ENCODE measurements at places on chromosomes 16 and 17. TPM values are rescaled to one million over a fixed set of nuclear protein-coding genes. Genes with fewer than 3 reads are reported as not detected.

PROCA1 gene
- 7.1 TPM for total RNA-seq

C1QTNF8 gene
- total RNA-seq = not detected

ARHGAP44 gene
- total RNA-seq = not detected

TBC1D3L gene
- total RNA-seq = 22.2 TPM

VKORC1 gene
- total RNA-seq = 61.1 TPM

AURKB gene
- 110 TPM for total RNA-seq

WSCD1 gene
- total RNA-seq = not detected

TSPAN10 gene
- total RNA-seq = 0.37 TPM

C16orf46 gene
- total RNA-seq = 1.8 TPM

CCDC40 gene
- total RNA-seq = not detected

CTRB1 gene
- not detected for total RNA-seq

DRC7 gene
- not detected for total RNA-seq

EVPLL gene
- total RNA-seq = not detected

LDHD gene
- 0.27 TPM for total RNA-seq

BPTF gene
- total RNA-seq = 107 TPM

KRT9 gene
- not detected for total RNA-seq

KRT25 gene
- total RNA-seq = not detected

C16orf54 gene
- total RNA-seq = 61.6 TPM

IGSF6 gene
- total RNA-seq = 0.12 TPM

NDE1 gene
- 121 TPM for total RNA-seq

TMIGD1 gene
- not detected for total RNA-seq

MVP gene
- total RNA-seq = 263 TPM

AGRP gene
- not detected for total RNA-seq

KIF2B gene
- total RNA-seq = not detected

SEZ6 gene
- not detected for total RNA-seq

COL1A1 gene
- 0.47 TPM for total RNA-seq

ITGAL gene
- total RNA-seq = 660 TPM

NUBP2 gene
- total RNA-seq = 52.9 TPM

LYRM9 gene
- 6.0 TPM for total RNA-seq

NFATC2IP gene
- 130 TPM for total RNA-seq

RASD1 gene
- total RNA-seq = 1.4 TPM

TP53TG3C gene
- total RNA-seq = not detected
